ENCODE measurements at places on chromosomes 16 and 17.

DNA sequence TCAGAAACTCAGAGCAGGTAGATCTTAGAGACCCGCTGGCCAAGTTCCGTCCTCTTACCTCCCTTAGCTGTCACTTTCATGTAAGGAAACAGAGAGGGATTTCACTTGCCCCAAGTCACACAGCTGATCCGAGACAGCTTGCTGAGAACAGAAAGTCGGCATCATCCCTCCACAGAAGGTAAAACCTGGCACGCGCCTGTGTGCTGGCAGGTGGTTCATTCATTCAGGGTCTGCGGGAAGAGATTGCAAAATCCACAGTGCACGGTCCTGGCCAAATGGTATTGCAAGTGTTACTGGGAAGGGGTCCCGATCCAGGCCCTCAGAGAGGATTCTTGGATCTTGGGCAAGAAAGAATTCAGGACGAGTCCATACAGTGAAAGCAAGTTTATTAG is 139.4 kb upstream of the RPH3AL start:
- no peak for DNase-seq

- no peak for DNase-seq
Measured at GRCh38 chr16:24075302-24075701, 180.8 kb upstream of the CACNG3 start.

DNA sequence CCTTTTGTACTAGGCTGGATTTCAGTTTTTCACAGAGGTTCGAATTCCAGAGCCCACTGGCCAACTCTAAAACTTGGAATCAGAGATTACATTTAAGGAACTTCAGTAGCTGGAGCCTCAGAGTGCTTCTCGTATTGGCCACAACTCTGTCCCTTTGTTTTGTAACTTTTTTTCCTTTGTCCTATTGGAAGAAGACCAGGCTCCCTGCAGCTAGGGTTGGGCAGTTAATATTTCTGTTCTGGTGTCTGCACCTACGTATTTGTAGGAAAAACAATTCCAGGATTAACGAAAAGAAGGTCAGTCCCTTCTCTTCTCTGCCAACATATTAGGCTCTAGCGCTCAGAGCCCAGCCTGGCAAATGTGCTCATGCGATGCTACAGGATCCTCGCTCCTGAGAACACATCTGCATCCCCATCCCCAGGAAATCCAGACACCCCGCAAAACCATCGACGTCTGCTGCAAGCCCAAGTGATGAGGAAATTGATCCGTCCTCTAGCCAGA is 1.9 kb downstream of the CDH11 start:
- DNase-seq: no peak

- no peak for DNase-seq
Measured at GRCh38 chr17:36566081-36566480, 21.4 kb downstream of the GGNBP2 start.

GRCh38 chr16:6897876-6898485 is 434.7 kb upstream of the RBFOX1 start:
- DNase-seq: no peak

- DNase-seq: no peak
Measured at GRCh38 chr16:27407133-27407532, 5.2 kb downstream of the IL21R start.

DNA sequence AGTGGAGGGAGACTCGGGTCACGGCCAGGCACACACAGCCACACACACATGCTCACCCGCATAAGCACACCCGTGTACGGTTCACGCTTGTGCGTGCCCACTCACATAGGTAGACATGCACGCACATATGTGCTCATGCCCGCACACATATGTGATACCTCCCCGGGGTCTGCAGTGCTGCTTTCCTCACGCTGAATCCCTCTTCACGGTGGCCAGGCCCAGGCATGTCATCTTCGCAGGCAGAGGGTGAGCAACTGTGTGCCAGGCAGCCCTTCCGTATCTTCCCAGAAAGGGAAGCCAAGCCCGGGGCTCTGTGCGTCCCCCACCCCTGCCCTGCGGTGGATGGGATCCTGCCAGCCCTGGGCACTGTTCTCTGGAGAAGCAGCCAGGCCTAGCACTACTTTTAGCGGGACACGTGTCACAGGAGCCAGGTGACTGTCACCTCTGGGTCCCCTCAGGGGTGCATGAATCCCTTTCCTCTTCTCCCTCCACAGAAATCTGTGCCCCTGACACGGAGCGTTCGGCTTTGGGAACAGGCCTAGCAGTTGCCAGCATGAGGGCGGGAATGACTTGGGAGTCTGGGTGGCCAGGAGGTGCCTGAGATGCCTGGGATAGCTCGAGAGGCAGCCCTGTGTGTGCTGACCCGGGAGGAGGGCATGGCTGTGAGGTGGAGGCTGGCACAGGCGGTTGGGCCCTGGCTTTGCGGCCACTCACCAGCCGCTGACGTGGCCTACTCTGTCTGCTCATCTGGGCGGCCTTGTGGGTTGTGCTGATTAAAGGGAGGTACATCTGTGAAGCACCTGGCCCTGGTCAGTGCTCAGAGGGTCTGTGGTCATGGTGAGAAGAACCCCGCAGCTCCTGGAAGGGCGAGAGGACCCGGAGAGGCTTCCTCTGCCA is 47.5 kb downstream of the BAIAP2 start:
- no peak for DNase-seq

GRCh38 chr17:40901981-40902474 is 17.0 kb upstream of the KRT20 start:
- DNase-seq: peak; percentile 11

- no peak for DNase-seq
Measured at GRCh38 chr17:61404913-61405685, 5.5 kb downstream of the TBX2 start.

GRCh38 chr17:49053171-49053829 is 56.1 kb downstream of the IGF2BP1 start:
- DNase-seq: no peak

Measured in activated CD4-positive, alpha-beta T cell treated with anti-CD3 and anti-CD28 coated beads for 36 hours (primary cell).